AG09319 (cell line): ENCODE measurements at places on chromosomes 6 and 20.

DNA sequence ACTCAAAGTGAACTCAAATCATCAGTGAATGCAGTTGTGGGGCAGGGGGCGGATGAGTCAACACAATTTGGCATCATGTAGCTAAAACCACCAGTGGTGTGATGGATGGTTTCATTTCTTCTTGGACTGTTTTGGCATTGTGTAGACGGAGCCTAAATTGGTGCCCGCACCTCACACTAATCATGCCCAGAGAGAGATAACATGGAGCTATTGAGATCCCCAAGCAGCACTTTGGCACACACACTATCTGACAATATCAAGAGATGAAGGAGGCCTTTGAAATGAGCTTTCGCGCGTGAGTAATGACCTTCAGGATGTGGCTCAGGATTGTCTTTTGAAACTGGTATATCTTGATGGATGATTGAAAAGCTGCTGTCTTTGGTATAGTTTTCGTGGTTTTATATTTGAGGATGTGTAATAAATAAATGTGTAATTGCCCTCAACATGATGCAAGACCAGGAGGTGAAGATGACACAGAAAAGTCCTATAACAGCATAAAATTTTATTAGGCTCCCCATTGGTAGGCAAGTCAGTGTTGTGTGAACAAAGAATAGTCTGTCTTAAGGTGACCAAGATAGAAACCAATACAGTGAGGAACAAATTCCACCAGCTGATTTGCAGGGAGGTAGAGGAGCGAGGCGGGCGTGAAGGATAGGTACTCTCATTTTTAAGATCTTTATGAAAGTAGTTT, 174.2 kb downstream of the TSHZ2 start:
- no peak for DNase-seq

DNA sequence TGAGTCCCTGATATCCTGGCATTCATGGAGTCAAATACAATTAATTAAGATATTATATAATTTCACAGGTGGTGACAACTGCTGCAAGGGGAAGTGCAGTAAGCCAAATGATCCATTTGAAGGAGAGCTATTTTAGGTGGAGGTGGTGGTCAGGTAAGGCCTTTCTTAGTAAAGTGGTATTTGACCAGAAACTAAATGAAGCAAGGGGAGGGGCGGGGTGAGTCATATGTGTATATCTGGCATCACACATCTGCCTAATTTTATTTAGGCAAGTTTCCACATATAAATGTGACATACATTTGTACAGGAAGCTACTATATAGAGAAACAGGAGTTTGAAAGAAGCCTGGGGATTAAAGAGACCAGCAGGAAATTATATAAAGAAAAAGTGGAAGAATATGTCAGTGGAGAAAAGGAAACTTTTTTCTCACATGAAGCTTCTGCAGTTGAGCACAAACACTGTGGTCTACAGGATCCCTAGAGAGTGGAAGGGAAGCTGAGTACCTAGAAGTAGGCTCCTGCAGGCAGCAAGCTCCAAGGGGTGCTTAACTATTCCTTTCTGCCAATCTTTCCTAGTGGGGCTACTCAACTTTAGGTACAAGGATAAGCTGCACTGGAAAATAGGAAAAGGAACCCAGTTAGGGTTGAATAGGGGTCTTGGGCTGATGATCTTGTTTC, 99.6 kb downstream of the OGFRL1 start:
- no peak for DNase-seq

GRCh38 chr6:100780648-100781047, 100.5 kb downstream of the ASCC3 start:
- no peak for DNase-seq

- no peak for DNase-seq
Measured at GRCh38 chr6:90078513-90079289, 184.4 kb downstream of the GJA10 start.

GRCh38 chr6:147108259-147108910, 95.8 kb upstream of the STXBP5 start:
- no peak for DNase-seq

DNA sequence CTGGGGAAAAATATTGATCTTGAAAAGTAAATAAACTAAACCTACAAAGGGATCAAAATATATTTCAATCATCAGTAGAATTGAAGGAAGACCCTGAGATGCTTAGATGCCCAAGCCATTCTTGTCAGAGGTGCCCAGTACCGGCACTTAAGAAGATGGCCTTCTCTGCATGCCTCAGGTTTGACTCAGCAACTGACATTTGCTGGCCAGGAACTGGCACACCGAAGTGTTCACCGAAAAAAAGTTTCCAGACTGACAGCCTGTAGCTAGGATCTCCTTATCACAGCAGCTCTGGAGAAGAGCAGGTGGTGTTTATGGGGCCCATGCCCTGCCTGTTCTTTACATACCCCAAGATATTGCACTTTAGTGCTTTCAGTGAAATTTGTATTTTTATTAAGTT, 203.2 kb downstream of the MOXD1 start:
- DNase-seq = no peak

DNA sequence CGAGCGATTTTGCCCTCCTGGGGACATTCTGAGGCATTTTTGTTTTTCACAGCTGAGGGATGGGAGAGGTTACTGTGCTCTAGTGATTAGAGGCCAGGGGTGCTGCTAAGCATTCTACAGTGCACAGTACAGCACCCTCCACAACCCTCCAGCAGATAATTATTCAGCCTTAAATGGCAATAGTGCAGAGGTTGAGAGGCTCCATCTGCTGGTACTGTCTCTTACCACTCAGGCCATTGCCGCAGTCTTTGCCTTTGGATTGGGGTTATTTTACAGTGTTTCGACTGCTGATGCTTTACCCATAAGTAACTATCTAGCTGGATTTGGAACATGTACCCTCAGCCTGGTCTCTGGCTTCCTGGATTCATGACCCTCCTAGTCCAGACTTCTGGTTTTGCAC, 705.3 kb downstream of the KIF16B start:
- DNase-seq = no peak

GRCh38 chr6:24775520-24776058, 852 bp downstream of the GMNN start:
- no peak for DNase-seq

- DNase-seq = no peak
Measured at GRCh38 chr20:37265152-37265551, 3.5 kb upstream of the GHRH start.

GRCh38 chr6:144993870-144994269, 708.7 kb downstream of the UTRN start:
- DNase-seq = no peak

GRCh38 chr6:75084872-75085381, 120.9 kb downstream of the COL12A1 start:
- no peak for DNase-seq

- no peak for DNase-seq
Measured at GRCh38 chr6:14026831-14027539, 90.6 kb upstream of the CD83 start.

DNA sequence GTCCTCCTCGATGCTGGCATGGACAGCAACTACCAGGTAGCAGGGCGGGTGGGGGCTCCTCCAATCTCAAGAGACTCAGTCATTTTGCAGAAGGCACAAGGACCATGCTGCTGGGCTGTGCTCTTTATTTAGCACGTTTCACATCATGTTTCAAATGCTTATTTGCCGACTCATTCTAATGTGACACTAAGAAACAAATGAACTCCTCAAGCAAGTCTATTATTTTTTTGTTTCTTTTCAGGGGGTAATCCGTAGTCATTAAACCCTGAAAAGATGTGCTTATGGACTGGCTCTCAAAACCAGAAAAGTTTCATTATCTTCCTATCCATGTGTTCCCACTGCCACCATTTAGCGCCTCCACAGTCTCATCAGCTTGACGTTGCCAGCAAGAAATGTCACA, 92.9 kb downstream of the ANKS1A start:
- DNase-seq = no peak

- no peak for DNase-seq
Measured at GRCh38 chr6:161303628-161304340, 29.9 kb upstream of the AGPAT4 start.

DNA sequence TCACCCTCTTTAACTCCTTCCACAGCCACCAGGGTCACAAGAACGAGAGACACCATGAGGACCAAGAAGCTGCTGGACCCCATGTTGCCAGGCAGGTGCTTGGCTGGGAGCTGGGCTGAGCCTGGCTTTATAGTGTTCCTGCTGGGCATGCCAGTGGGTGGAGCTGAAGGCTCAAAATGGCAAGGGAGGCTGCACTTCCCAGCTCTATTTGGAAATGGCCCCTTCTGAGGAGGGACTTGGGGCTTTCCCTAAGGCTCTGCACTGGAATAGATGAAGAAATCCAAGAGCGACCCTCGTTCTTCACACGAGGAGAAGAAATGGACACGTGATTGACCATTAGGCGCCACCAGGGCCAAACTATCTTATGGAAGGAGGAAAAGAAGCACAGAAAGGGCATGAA, at the start of gene WFDC12:
TSS of gene WFDC12 (minus strand) at position 101 of the 400 bp plus-strand sequence. CDS start at position 83, 18 bp downstream.
- no peak for DNase-seq

GRCh38 chr20:46539113-46539512, 11.3 kb downstream of the OCSTAMP start:
- no peak for DNase-seq

DNA sequence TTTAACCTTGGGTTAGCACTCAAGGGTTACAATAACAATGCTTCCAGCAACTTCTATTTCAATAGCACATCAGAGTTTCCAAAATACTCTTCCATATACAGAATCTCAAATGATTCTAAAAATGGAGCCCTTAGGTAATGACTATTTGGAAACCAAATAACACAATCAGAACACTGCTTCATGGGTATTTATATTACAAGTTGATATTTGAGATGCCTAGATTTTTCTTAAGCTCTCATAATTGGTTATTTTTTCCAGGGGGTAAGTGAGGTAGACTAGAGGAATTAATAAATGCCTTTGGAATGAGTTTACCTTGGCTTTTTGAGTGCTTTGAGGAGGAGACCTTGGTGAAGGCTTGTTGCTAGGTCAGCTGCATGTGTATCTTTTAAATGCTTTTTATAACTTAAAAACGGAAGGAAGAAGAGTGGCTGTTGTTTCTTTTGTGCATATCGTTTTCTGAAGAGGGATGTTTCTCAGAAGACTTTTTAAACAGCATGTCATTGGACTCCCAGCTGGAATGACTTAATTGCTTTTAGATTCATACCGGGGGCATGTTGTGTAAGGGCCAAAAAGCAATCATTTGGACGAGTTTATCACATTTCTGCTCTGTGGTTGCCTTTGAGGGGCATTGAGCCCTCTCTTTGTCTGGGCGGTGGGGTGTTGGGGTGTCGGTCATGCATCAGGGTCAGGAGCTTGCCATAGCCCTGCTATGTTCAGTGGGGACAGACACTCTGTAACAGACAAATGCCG, 186.0 kb downstream of the DTNBP1 start:
- DNase-seq = peak; percentile 45

- DNase-seq = no peak
Measured at GRCh38 chr6:24329022-24329421, 28.8 kb downstream of the DCDC2 start.

DNA sequence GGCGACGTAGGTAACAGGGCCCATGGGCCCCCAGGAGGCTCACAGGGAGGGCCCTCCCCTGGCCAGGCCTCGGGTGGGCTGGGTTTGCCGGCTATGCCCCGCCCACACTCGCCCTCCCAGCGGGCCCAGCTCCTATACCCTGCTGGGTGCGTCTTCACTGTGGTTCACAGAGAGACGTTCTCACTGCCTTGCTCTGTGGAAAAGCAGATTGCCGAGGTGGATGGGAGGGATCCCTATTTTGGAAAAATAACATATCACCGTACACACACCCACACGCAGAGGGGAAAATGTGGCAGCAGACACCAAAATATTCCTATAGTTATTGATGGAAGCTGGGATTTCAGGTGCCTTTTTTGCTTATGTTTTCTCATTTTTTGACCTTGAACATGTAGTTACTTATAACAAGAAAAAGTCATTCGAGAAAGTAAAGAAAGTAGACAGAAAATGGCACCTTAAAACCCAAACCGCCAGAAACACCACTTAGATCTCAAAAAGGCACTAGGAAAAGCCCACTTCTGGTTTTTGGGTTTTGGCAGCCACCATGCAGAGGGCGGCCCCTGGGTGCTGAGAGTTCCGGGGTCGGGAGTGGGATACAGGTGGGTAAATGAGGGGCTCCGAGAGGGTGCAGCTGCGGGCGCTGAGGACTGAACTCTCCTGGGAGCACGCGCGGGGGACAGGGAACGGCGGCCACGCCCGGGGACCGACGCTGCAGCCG, 49.4 kb downstream of the TMEM242 start:
- DNase-seq = no peak
